ENCODE measurements at places on chromosomes 5 and 9.

- DNase-seq, result no peak
Observed at GRCh38 chr5:124706729-124707361, 39.6 kb downstream of the ZNF608 start.

DNA sequence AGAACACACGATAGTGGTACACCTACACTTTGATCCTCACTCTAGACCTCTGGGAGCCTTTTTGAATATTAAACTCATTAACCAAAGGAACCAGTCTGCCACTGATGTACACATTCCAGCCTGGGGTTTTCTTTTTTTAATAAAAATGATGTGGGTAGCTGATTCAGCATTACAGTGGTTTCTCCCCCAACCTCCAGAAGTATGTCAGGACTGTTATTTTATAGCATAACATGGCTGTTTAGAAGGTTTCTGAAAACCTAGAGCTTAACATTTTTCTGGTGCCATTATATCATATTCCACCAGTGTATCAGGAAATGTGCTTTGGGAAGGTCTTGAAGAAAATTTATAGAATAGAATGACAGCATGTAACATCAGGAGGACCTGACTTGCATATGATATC is 540.9 kb upstream of the WWC1 start:
- DNase-seq, result no peak

GRCh38 chr9:115416299-115416698 is 298.3 kb upstream of the TNC start:
- DNase-seq, result no peak

- DNase-seq, result no peak
Observed at GRCh38 chr9:113355040-113355596, 5.8 kb downstream of the BSPRY start.

- no peak for DNase-seq
Observed at GRCh38 chr9:130129432-130130061, 42.7 kb upstream of the NCS1 start.

DNA sequence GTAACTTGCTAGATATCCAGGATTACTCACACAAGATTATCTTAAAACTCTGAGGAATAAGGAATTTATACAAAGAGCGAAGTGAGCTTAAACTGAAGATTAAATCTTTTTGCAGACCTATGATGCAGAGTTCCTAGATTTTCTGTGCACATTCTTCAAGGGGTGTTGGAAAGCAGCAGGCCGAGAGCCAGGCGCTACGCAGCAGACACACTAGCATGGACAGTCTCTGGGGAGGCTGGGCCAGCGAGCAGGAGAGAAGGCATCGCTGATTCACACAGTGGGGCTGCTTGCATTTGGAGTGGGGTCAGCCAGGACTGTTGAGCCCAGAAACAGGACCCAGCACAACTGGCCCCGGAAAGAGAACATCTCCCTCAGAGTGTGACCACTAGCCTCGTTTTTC is 136.3 kb downstream of the ADAMTS16 start:
- no peak for DNase-seq

- DNase-seq, result no peak
Observed at GRCh38 chr5:88897748-88898147, 14.8 kb upstream of the MEF2C start.

- no peak for DNase-seq
Observed at GRCh38 chr9:99034149-99034548, 70.8 kb upstream of the TGFBR1 start.

- no peak for DNase-seq
Observed at GRCh38 chr9:75671354-75671753, 219.1 kb upstream of the PCSK5 start.

- no peak for DNase-seq
Observed at GRCh38 chr5:179270581-179271427, 74.5 kb downstream of the ADAMTS2 start.

GRCh38 chr9:37061768-37062167 is 27.7 kb upstream of the PAX5 start:
- DNase-seq, result no peak

DNA sequence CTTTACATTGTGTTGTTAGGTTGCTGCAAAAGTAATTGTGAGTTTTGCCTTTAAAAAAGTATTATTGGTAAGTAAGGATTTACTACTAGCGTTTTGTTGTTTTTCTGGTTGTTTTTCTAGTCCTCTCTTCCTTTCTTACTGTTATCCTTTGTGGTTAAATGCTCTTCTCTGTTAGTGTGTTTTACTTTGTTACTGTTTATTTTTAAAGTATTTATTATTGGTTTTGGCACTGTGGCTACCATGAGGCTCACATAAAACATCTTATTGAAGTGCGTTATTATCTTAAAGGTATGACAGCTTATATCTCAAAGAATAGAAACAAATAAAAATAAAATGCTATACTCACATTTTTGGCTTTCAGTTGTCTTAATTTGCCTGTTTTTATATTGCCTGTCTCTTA is 17.6 kb downstream of the DMXL1 start:
- DNase-seq, result no peak

GRCh38 chr5:68436686-68437520 is 221.3 kb downstream of the PIK3R1 start:
- DNase-seq, result no peak

DNA sequence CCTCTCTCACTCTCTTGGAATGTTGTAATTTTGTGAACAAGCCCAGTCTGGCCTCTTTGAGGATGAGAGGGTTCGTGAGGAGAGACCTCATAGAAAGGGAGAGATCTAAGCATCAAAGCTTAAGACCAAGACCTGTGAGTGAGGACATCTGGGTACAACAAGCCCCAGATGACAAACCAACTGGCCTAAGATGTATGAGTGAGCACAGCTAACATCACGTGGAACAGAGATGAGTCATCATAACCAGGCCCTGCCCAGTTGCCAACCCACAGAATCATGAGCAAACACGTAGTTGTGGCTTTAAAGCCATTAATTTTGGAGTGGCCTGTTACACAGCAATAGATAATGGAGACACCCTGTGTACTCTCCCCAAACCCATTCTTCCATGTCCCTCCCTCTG is 439.1 kb upstream of the KIF2A start:
- DNase-seq, result no peak

Data from GOT3 (cell line).